Activated T-helper 1 cell treated with anti-CD3 and anti-CD28 coated beads, Interleukin-12 subunit alpha, Interleukin-12 subunit beta, Interleukin-2, Interleukin-4 antibody, amounts not matched to agents 30 ng/mL and 10 ng/mL and 1 ng/mL, durations not matched to agents 14 hours and 24 hours and 36 hours (primary cell): ENCODE measurements at places on chromosomes 12 and 14. TPM values are rescaled to one million over a fixed set of nuclear protein-coding genes. Genes with fewer than 3 reads are reported as not detected.

PRIMA1 gene
- total RNA-seq = not detected in 2 replicates

ZNF839 gene
- total RNA-seq = 17.7 and 19.5 TPM in 2 replicates

GRCh38 chr14:21874167-21874566 is 200.5 kb upstream of the OR4E1 start:
- H3K36me3 ChIP-seq = peaks cover 2% of the 10 kb centered on the region
- H3K27ac ChIP-seq = no peak overlapping the region
- H3K27me3 ChIP-seq = peaks cover 2% of the 10 kb centered on the region
- DNase-seq = no peak
- peak overlapping the region; percentile 45 for H3K4me3 ChIP-seq
- peaks cover 21% of the 10 kb centered on the region for H3K4me1 ChIP-seq

DAZAP2 gene
- total RNA-seq = 163 and 169 TPM in 2 replicates

ITGA7 gene
- 0.88 and 1.1 TPM in 2 replicates for total RNA-seq

DNA sequence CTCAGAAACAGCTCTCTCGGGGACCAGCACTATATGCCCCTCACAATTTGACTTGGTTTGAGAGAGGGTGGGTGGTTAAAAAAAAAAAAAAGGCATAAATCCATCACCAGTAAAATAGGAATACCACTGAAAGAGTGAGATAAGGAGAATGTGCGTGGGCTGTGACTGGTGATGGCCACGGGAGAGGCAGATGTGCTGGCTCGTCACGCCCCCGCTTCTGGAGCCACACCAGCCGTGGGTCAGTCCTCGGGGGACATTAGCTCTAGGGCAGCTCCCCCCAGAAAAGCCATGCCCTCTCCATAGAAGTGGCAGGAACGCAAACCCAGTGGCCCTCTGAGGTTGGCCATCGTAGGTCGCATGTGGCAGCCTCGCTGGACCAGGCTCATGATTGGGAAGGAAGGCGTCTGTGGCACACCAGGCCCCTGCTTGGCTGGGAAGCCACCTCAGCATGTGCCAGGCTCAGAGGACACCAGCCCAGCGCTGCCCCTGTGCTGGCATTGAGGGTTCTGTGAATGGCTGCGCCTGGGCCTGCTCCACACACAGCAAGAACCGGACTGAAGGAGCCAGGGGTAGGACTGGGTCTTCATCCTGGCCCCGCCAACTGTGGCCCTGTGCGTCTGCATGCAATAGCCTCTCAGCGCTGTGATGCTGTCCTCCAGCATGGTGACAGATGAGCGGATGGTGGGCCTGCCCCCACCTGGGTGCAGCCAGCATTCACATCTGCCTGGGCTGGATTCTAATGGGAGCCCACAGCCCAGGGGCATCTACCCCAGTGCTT is 110.5 kb downstream of the PIWIL1 start:
- H3K27ac ChIP-seq = no peak overlapping the region
- no peaks in the 10 kb centered on the region for H3K4me1 ChIP-seq
- H3K36me3 ChIP-seq = no peaks in the 10 kb centered on the region
- H3K4me3 ChIP-seq = no peak overlapping the region
- DNase-seq = no peak

GRCh38 chr12:78034025-78034424 is 203.3 kb downstream of the NAV3 start:
- no peak for DNase-seq
- no peak overlapping the region for H3K4me3 ChIP-seq
- no peaks in the 10 kb centered on the region for H3K4me1 ChIP-seq
- H3K27ac ChIP-seq = no peak overlapping the region
- H3K27me3 ChIP-seq = no peaks in the 10 kb centered on the region
- H3K36me3 ChIP-seq = no peaks in the 10 kb centered on the region

GRCh38 chr14:51219473-51220448 is 20.3 kb upstream of the TMX1 start:
- no peak overlapping the region for H3K27ac ChIP-seq
- no peak for DNase-seq
- no peaks in the 10 kb centered on the region for H3K27me3 ChIP-seq
- H3K4me1 ChIP-seq = no peaks in the 10 kb centered on the region
- H3K4me3 ChIP-seq = no peak overlapping the region

DNA sequence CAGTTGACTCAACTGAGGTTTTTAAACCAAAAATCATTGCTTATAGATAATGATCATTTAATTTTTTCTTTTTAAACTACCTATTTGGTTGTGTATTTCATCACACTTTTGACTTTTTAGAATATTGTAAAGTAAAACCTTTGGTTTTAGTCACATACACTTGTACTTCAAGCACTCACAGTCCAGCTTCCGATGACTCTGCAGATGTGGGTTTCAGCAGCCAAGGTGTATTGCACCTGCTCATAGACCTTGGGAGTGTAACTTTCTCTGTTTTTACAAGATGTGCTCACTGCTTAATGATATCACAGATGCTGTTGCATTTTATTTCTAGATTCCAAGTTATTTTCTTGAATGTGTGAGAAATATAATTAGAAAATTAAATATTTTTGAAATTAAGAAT is 188.3 kb upstream of the SLC38A2 start:
- DNase-seq = no peak
- H3K4me1 ChIP-seq = peaks cover 27% of the 10 kb centered on the region
- no peak overlapping the region for H3K27ac ChIP-seq

DNA sequence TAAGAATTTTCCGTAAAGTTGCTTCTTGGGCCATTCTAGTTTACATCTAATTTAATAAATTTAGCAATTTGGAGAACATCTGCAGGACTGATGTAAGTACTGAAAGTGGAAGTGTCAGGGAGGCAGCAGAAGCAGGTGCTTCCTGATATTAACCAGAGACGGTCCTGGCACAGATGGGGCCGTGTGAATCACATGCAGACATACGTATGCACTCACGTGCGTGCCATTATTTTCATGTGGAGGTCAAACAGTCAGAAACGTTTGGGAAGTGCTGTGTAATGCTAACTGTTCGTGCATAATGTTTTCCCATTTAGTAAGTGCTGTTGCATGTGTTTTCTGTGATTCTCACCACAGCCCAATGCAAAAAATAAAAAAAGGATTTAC is 87.8 kb upstream of the DYNC1H1 start:
- DNase-seq = peak; percentile 46
- H3K36me3 ChIP-seq = peaks cover 25% of the 10 kb centered on the region
- H3K4me1 ChIP-seq = peaks cover 80% of the 10 kb centered on the region
- no peaks in the 10 kb centered on the region for H3K27me3 ChIP-seq
- H3K27ac ChIP-seq = peak overlapping the region; percentile 81
- H3K4me3 ChIP-seq = peak overlapping the region; percentile 65

GRCh38 chr14:65184032-65184764 is 81.9 kb upstream of the MAX start:
- H3K36me3 ChIP-seq = peaks cover 1% of the 10 kb centered on the region
- no peaks in the 10 kb centered on the region for H3K27me3 ChIP-seq
- no peak for DNase-seq
- H3K4me3 ChIP-seq = no peak overlapping the region

GRCh38 chr12:66379616-66380015 is 77.3 kb downstream of the HELB start:
- no peaks in the 10 kb centered on the region for H3K4me1 ChIP-seq
- no peak overlapping the region for H3K27ac ChIP-seq
- H3K4me3 ChIP-seq = no peak overlapping the region
- no peak for DNase-seq

MCRS1 gene
- total RNA-seq = 77.1 and 77.9 TPM in 2 replicates

DNA sequence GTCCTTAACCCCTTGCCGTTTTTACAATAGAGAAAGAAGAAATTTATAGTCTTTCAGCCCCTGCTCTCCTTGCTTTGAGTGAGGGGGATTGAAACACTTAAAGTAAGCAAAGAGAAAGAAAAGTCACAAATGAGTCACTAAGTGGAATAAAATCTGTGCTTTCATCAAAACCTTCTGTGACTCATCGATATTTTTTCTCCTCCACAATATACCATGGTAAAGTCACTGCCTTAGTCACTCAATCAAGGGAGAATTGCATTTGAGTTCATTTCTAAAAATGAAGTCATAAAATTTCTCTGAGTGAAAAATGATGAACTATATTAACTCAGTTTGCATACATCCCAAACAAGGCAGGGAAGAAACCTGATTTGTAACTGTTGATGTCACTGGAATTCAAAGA is 470.3 kb downstream of the FOXG1 start:
- no peaks in the 10 kb centered on the region for H3K27me3 ChIP-seq
- no peaks in the 10 kb centered on the region for H3K36me3 ChIP-seq
- H3K4me1 ChIP-seq = no peaks in the 10 kb centered on the region
- H3K27ac ChIP-seq = no peak overlapping the region
- H3K4me3 ChIP-seq = no peak overlapping the region

- H3K4me1 ChIP-seq = peaks cover 20% of the 10 kb centered on the region
- peaks cover 51% of the 10 kb centered on the region for H3K36me3 ChIP-seq
- H3K27ac ChIP-seq = no peak overlapping the region
Measured at GRCh38 chr14:71694591-71695530, 237.4 kb upstream of the RGS6 start.

ANO2 gene
- total RNA-seq = not detected in 2 replicates
